ENCODE measurements at places on chromosomes 11 and 22.

- no peak for DNase-seq
Observed at GRCh38 chr11:13686776-13687175, 18.3 kb downstream of the FAR1 start.

DNA sequence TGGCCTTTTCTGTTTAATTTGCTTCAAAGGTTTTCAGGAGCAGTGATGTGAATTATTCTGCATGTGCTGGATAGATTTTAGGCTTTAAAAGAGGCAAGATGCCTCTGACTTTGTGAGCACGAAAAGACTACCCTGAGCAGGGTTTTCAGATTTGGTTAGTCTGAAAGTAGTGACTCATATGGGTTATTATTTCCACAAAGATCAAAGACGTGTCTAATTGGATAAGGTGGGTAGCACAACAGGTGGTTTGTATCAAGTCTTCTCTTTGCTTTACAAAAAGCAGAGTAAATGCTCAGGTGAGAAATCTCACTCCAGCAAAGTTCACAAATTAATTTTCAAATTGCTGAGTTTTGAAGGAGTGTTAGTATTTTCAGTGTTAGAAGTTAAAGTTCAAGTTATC, 37.6 kb upstream of the DBX1 start:
- DNase-seq = no peak

DNA sequence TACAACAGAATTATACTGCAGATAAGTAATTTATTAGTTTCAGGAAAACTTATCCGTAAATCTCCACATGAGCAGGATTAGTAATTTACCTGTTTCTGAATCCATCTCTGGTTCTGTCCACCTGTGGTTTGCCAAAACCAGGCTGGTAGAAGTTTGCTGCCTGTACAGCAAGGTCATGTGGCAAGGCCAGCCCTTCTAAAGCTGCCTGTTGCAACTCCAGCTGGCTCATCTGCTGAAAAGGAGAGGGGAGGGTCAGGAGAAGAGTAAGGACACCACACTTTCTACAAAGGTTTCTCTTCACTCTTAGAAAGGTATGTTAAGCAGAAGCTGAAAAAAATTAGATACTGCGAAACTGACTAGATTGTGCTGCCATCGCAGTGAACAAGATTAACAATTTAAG, 42.3 kb downstream of the EIF4ENIF1 start:
- no peak for DNase-seq

- DNase-seq = no peak
Observed at GRCh38 chr22:19522190-19522880, 1.9 kb downstream of the CLDN5 start.

GRCh38 chr11:48013269-48013901, 33.0 kb downstream of the PTPRJ start:
- no peak for DNase-seq

- DNase-seq = no peak
Observed at GRCh38 chr22:21038405-21038804, 6.0 kb upstream of the SLC7A4 start.

GRCh38 chr22:38202437-38203089, 769 bp downstream of the MAFF start:
- DNase-seq = peak; percentile 78

- DNase-seq = no peak
Observed at GRCh38 chr11:71333473-71333872, 81.1 kb upstream of the SHANK2 start.

GRCh38 chr11:94767701-94768601, at the start of gene AMOTL1:
TSS of gene AMOTL1 (plus strand) at chr11:94768356. CDS start at chr11:94768512, 156 bp downstream.
- peak; percentile 82 for DNase-seq

GRCh38 chr22:37384691-37385090, 42.6 kb downstream of the ELFN2 start:
- no peak for DNase-seq

- DNase-seq = no peak
Observed at GRCh38 chr11:32341620-32342613, 93.4 kb downstream of the WT1 start.

GRCh38 chr11:111937844-111938243, 701 bp downstream of the DIXDC1 start:
- DNase-seq = no peak

DNA sequence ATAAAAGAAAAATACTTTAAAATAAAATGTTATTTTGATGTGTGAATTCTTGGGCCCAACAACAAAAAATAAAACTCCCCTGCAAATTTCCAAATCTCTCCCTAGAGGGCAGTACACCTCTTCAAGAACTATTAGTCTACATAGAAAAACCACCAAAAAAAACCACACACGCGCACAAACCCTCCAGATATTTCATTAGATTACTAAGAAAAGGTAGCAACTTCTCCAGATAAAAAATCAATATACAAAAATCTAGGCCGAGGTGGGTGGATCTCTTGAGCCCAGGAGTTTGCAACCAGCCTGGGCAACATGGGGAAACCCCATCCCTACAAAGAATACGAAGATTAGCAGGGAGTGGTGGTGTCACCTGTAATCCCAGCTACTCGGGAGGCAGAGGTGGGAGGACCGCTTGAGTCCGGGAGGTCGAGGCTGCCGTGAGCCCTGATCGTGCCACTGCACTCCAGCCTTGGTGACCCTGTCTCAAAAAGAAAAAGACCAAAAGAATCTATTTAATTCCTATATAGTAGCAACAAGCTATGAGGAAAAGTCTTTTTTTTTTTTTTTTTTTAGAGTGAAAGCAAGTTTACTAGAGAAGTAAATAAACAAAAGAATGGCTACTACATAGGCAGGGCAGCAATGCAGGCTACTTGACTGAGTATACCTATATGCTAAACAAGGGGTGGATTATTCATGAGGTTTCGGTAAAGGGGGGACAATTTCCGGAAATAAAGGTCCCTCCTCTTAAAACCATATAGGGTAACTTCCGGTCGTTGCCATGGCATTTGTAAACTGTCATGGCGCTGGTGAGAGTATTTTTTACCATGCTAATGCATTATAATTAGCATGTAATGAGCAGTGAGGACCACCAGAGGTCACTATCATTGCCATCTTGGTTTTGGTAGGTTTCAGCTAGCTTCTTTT, 13.1 kb downstream of the B3GNT6 start:
- DNase-seq = peak; percentile 95

DNA sequence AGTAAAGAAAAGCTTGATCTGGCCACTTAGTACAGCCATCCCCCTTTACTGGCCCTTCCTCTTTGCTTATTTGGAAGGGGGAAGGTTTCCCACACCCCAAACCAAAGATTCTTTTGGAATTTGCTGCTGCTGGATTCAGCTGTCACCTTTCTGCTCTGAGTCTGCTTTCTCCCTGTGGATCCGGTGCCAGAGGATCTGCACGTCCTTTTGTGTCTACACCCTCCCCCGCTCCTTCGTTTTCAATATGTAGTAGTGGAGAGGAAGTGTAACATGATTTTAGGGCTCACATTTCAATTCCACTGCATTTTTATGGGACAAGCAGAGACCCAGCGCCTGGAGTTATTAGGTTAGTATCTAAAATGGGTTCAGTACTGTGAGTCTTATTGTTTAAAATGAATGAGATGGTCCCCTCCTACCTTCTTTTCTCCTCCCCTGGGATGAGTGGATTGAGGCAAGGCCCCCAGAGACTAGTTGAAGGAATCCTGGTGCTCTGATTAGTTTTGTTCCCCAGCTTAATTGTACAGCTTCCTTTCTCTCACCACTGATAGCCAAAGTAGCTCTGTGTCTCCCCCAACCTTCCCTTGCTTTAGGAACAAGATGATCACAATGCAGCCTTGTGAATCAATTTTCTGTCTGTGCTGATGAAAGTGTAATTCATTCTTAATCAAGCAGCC, 30.5 kb upstream of the CABP7 start:
- no peak for DNase-seq

DNA sequence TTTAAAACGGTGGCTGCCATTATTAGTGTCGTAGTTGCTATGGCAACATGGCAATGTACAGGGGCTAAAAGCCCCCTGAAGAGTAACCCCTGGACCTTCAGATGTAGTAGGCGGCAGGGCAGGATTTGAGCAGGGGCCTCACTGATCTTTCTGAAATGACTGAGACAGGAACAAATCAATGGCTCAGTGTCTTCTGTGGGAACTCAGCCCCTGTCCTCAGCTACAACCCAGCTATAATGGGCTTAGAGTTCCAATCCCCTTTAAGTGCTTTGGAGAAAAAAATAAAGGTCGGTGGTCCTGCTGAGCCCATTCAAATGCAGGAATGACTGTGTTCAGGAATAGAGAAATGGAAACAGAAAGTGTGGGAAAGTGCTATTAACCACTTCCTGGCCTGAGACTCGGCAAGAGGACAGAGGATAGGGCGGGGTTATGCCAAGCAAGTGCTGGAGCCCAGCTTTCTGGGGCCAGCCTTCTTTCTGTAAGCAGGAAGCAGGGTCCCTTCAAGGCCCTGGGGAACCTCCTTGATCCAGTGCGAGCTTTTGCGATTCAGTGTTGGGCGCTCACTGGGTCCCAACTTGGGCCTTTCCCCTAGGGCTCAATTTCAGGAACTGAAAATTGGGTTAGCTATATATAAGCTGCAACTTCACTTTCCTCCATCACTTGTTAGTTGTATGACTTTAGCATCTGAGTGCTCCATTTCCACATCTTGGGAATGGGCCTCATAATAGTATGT, 6.1 kb upstream of the CD82 start:
- no peak for DNase-seq

- peak; percentile 37 for DNase-seq
Observed at GRCh38 chr22:41216984-41217383, 11.9 kb downstream of the L3MBTL2 start.

DNA sequence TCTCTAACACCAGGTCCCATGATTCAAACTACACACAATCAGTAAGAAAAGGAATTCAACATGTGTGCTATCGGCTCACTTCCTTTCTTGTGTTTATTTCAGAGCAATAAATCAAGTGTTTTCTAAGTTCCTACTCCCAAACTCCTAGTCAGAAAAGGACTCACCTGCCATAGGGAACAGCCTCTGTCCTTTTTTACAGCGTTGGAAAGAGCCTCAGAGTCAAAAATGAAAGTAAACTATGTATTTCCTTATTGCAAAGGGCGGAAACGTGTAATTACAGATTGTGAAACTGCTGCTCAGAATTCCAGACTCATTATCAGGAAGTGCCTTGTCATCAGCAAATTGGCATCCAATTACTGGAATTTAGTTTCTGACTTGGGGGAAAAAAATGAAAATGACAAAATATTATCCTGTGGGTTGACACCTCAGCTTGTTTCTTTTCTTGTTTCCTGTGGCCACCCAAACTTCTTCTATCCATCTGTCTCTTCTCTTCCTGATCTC, at the start of gene CASP4:
Gene CASP4 (minus strand): TSS at position 220 of the 501 bp plus-strand sequence. CDS start 49 bp downstream, at position 171.
- peak; percentile 60 for DNase-seq

GRCh38 chr11:2929950-2930703, 907 bp upstream of the PHLDA2 start:
- no peak for DNase-seq
